ENCODE measurements at places on chromosomes 13 and 19.

DNA sequence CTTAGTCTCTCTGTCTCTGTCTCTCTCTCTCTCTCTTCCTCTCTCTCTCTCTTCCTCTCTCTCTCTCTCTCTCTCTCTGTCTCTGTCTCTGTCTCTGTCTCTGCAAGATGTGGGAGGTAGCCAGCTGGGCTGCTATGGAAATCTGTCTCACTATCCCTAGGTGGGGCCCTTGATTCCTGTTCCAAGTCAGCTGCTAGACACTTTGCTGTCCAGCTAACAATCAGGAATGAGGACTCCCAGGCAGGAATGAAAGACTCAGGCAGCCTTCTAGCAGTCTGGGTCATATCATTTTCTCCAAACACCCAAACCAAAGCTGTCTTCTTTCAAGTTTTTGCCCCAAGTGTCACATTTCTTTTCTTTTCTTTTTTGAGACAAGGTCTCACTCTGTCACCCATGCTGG, 23.2 kb downstream of the CATSPERD start:
- no peak for DNase-seq

- no peak for DNase-seq
Measured at GRCh38 chr19:35498984-35499527, 8.8 kb upstream of the KRTDAP start.

GRCh38 chr13:41257535-41257934, 5.8 kb downstream of the MTRF1 start:
- DNase-seq: no peak

DNA sequence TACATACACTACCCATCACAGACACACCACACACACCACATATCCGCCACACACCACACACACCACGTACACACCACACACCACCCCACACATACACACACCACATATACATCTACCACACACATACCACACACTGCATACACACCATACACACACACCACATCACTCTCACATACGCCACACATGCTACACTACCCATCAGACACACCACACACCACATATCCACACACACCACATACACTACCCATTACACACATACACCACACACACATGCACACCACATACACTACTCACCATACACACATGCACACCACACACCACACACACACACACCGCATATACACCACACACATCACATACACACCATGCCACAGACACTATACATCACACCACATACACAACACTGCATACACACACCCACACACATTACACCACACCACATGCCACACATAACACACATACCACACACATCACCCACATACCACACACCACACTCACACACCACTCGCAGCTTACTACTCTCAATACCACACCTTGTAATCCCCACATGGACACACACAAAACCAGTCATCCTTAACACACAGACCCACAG, 9.5 kb downstream of the ERFL start:
- no peak for DNase-seq

DNA sequence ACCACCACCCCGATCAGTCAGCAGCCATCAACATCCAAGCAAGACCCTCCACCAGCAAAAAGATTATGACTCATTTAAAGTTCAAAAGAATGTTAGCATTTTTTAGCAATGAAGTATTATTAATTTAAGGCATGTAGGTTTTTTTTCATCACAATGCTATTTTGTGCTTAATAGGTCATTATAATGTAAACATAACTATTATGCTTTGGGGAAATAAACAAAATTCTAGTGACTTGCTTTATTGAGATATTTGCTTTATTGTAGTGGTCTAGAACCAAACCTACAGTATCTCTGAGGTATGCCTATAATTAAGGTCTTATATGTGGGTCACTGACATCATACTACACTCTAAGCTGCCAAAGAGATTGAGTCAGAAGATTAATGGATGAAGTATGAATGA, 20.0 kb downstream of the KLF12 start:
- DNase-seq: no peak

- no peak for DNase-seq
Measured at GRCh38 chr13:94214975-94215374, 264.5 kb downstream of the DCT start.

DNA sequence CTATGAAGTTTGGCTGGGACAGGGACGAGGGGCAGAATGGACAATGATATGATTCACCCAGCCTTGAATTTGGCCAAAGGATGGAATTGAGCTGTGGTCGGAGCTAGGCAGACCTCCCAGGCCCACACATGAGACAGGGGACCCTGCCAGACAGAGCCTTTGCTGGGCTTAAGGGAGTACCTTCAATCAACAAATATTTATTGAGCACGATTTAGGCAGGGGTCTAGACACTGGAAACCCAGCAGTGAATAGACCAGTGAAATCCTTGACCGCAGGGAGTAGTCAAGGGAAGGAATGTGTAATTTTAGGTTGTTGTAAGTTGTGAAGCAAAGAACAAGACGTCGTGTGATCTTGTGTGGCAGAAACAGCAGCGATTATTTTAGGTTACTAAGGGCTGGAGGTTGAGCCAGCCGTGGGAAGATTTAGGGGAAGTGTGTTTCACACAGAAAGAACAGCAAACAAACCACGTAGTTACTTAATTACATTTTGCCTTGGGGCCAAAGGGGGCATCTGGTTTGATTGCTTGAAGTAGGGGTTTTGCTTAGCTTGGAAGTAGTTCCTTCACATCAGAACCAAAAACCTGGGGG, 16.9 kb upstream of the AP1M2 start:
- no peak for DNase-seq

DNA sequence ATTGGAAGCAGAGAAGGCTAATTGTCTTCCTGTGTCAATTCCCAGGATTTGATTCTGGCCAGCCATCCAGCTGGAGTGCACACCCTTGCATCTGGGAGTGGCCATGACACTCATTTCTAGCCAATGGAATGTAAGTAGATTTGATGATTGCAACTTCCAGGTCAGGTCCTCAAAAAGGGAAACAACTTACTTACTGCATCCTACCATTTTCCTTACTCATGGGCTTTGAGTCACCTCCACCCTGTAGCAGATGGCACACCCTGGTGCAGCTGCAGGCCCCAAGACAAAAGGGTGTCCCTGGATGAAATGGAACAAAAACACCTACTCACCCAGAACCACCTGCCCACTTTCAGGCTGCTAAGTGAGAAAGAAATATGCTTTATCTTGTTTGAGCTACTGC, 27.3 kb upstream of the MPHOSPH8 start:
- DNase-seq: no peak

GRCh38 chr13:112908342-112908741, 60.7 kb upstream of the MCF2L start:
- no peak for DNase-seq

DNA sequence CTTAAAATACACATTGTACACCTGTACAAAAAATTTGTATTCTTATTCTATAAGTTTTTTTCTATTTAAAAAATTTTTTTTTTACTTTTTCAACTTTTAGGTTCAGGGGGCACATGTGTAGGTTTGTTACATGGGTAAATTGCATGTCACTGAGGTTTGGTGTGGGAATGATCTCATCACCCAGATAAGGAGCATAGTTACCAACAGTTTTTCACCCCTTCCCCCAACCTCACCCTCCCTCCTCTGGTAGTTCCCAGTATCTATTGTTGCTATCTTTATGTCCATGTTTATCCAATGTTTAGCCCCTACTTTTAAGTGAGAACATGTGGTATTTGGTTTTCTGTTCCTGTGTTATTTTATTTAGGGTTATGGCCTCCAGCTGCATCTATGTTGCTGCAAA, 89.9 kb downstream of the CDK8 start:
- DNase-seq: no peak

DNA sequence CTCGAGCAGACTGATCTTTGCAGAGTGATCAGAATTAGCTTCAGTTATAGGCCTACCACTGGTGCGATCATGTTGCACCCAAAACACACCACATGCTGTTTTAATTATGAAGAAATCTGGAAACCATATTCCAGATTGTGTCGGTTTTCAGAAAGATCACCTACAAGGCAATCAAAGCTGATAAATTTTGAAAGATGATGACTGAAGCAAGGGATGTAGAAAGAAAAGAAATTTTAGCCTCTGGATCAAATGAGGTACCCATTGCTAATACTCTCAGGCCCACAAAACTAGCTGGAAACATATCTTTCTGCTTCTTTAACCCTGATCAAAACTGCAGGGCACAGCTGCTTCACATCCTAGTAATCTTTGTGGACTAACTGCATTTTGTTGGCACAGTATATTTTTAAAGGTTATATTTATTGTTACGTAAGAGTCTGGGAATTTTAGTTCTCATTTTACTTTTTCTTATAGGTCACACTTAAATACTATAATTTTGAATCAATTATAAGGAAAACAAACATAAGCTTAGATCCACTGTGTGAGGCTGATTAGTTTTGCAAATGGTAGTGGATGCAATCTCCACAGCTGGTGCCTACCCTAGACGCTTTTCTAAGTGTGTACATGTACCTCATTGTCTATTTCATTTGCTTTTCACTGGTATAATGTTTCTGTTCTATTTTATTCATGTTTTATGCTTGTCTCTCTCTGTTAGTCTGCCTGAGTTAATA, 150.9 kb downstream of the RGCC start:
- DNase-seq: no peak

- DNase-seq: no peak
Measured at GRCh38 chr13:34391076-34391475, 551.0 kb upstream of the NBEA start.

GRCh38 chr19:4831304-4831978, at the start of gene TICAM1:
TICAM1 (minus strand) TSS chr19:4831712; CDS start chr19:4818377, 13,335 bp downstream.
- peak; percentile 84 for DNase-seq

DNA sequence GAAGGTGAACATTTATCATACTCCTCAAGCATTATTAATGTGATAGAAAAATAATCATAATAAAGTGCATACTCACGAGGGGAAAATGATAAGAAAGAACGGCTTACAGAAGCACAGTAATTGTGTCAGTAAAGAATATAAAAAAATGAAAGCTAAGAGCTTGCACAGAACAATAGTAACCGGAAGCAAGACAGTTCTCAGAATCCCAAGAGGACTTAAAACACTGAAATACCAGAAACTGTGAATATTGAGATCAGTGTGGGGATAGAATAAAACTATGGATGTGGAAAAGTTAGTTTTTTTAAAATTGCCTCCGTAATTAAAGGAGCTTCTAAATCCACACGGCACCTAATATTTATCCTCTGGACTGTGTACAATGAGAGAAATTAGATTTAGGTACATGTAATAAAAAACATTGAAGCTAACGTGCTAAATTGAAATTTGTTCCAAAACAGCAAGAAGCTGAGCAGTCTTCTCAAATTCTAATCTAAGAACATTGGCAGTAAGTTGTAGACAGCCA, 482.7 kb downstream of the SLITRK6 start:
- no peak for DNase-seq
